ENCODE measurements at places on chromosomes 5 and 9. TPM values are rescaled to one million over a fixed set of nuclear protein-coding genes. Genes with fewer than 3 reads are reported as not detected.

- no peak for DNase-seq
- H3K27me3 ChIP-seq: no peaks in the 10 kb centered on the region
- no peaks in the 10 kb centered on the region for H3K4me1 ChIP-seq
- H3K4me3 ChIP-seq: no peak overlapping the region
Observed at GRCh38 chr5:160837211-160837610, 14.8 kb downstream of the ATP10B start.

DNA sequence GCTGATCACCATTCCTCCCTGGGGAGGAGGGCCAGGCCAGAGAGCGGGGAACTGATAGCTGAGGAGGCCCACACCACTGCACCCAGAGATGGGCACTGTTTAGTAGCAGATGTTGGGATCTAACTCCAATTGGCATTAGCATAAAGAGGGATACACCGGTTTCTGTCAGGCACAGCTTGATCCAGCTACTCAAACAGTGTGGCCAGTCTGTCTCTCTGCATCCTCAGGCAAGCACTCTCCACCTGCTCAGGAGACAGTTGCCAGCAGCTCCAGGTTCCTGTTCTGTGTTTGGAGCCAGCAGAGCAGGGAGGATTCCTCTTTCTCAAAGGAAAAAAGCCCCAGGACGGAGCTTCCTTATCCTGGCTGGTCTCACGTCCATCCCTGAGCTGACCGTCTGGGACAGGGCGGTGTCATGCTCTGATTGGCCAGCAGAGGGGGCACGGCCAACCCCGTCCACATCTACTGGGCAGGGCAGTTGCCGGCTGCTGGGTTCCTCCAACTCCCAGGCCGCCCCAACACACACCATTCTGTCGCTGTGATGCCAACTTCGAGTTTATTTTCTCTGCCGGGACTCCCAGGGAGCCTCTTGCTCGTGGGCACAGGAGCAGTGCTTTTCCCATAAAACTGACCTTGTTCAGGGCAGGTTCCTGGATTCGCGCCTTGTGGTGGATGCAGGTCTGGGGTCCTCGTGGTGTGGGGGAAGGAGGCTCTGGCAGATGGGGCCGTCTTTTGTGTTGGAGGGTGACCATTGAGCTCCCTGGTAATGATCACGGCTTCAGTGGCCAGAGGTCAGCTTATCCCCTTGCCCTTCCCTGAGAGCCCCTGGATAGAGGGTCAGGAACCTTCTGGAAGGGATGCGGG lies 47.9 kb downstream of the COL5A1 start:
- DNase-seq: peak; percentile 70
- no peak overlapping the region for H3K4me3 ChIP-seq
- H3K36me3 ChIP-seq: no peaks in the 10 kb centered on the region
- H3K4me1 ChIP-seq: peaks cover 31% of the 10 kb centered on the region

GRCh38 chr9:89871871-89872331 lies 267.1 kb downstream of the GADD45G start:
- DNase-seq: peak; percentile 74
- peak overlapping the region; percentile 95 for H3K27ac ChIP-seq
- no peaks in the 10 kb centered on the region for H3K36me3 ChIP-seq
- peaks cover 54% of the 10 kb centered on the region for H3K4me1 ChIP-seq

DNA sequence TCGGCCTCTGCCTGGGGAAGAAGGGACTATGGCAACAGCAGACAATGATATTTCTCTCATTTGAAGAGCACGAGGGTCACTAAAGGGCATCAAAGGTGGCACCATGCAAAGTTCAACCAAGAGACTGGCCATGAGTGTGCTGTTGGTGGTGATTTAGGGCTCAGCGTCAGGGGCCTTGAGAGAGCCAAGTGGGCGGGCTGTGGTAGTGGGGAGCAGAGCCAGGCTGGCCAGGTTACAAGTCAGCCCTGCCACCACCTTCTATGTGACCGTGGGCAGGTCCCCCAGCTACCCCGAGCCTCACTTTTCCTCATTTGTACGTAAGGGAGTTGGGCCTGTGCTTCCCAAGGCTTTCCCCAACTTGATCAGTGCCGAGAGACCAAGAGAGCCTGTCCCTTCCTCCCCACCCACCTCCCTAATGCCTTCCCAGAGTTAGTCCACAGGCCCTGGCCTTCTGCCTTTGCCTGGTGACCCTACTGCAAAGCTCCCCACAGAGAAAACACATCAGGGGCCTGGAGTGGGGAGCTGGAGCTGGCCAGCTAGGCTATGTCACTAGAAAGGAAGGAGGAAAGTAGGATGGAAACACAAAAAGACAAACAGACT lies 104.3 kb downstream of the PDE6A start:
- peak overlapping the region; percentile 60 for H3K27ac ChIP-seq
- no peak for DNase-seq
- H3K27me3 ChIP-seq: no peaks in the 10 kb centered on the region
- no peak overlapping the region for H3K4me3 ChIP-seq
- peaks cover 83% of the 10 kb centered on the region for H3K36me3 ChIP-seq

DNA sequence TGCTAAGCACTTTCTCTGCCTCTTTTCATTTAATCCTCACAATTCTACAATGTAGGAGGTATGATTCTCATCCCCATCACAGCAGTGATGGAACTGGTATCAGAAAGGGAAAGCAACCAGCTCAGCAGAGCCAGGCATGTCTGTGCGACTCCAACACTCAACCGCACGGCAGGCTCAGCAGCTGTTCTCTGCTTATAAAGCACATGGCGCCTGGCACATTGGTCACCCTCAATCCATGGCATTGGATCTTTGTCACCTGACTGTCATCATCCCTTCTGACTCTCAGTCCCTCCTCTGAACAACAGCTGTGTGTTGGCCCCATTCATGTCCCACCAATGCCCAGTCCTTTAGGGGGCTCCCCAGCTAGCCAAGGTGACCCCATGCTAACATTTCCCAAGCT lies 45.1 kb upstream of the HAND1 start:
- H3K27me3 ChIP-seq: peaks cover 45% of the 10 kb centered on the region
- H3K36me3 ChIP-seq: no peaks in the 10 kb centered on the region
- H3K4me3 ChIP-seq: no peak overlapping the region

- no peak for DNase-seq
- no peaks in the 10 kb centered on the region for H3K27me3 ChIP-seq
- H3K27ac ChIP-seq: peak overlapping the region; percentile 54
- no peak overlapping the region for H3K4me3 ChIP-seq
Observed at GRCh38 chr5:112906637-112907036, 15.4 kb downstream of the REEP5 start.

PDE6A gene
- 0.22 TPM for total RNA-seq

HK3 gene
- 3.5 TPM for total RNA-seq

Measured in left ventricle myocardium inferior (tissue), 1 donor.